ENCODE measurements at places on chromosomes 5 and 9.
A peak's percentile ranks its signal among the peaks of the same experiment; 100 is the strongest.

DNA sequence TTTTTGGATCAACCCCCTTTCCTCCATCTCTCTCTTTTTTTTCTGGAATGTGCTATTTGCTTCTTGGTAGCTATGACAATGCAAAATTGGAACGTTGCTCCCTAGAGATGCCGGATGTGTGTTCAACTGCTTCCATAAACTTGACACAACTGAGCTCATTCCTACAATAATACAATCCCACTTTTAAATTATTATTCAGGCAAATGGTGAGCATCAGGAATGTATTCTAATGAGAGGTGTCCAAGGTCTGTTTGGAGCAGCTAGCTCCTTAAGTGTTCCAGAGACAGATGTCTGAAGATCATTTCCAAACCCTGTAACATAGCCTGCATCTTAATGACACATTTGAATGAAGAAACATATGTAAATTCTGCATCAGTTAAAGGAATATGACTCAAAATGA lies 518.4 kb downstream of the TAF11L14 start:
- DNase-seq = no peak

- DNase-seq = no peak
These were observed 278.9 kb downstream of the GADD45G start for GRCh38 chr9:89883401-89884341.

DNA sequence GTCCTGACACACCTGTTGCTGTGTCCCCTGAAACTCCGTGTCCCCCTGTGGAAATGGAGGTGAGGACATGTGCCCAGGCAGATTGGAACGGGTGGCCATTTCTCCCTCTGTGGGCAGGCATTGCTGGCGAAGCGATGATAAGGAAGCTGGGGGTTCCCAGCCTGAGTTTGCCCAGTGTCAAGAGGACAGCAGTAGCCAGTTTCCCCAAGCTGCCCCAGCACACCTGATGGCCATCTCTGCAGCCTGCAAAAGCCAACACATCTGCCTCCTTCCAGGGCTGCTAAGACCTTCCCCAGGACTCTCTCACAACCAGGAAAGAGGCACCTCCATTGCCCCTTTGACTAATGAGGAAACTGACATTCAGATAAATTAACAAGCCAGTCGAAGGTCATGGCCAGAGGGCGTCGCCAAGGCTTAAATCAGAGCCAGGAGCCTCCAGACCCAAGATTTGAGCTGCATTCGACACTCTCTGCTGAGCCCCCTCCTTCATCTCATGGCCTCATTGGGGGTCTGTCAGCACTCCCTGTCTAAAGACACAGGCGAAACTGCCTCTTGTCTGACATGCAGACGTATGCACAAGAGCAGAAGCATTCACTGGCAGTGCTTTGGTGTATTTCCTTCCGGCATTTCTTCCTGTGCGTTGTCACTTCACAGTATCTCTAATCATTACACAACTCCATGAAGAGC lies 10.4 kb upstream of the WNK2 start:
- no peak for DNase-seq

DNA sequence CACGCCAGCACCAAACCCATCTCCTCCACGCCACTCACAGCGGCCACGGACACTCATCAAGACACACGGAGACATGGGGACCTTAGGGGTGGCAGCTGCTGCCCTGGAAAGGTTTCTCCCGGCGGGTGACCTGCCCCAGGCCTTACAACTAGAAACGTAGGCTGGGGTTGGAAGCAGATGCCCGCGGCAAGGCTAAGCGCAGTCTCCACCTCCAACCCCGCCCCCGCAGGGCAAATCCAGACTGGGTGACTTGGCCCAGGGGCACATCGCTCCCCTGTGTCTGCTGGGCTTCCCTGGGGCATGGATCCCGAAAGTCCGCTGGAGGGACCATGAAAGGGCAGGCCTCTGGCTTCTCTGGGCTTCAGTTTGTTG lies 12.0 kb upstream of the ASS1 start:
- no peak for DNase-seq

- no peak for DNase-seq
These were observed 138.8 kb upstream of the POC5 start for GRCh38 chr5:75856056-75856455.

- DNase-seq = no peak
These were observed 71.8 kb upstream of the CLINT1 start for GRCh38 chr5:157930710-157931109.

DNA sequence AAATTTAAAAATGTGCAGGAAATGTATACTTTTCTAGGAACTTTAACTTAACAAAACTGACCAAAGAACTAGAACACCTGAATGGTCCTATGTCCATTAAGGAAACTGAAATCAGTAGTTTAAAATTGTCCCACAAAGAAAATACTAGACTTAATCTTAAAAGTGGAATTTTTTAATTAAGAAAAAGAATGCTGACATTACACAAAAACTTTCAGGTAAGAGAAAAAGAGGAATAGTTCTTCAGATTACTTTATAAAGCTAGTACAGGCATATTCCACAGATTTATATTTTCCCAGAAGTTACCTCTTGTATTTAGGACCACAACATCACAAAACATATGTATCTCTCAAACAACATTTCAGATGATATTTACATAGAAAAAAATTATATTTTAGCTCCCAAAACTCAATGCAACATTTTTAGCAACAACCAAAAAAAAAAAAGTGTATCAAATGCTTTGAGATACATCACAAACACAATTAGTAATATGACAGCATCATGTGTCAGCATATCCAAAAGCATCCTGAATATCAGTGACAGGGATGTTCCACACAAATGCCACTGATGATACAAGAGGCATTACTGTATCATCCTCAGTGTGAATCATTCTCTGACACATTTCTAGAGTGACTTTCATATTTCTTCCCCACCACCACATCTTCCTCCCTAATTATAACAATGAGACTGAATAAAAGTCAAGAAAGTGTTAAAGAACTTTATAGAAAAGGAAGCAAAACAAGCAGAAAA lies 264.0 kb downstream of the EPB41L4A start:
- no peak for DNase-seq

- no peak for DNase-seq
These were observed 67.8 kb downstream of the NIPSNAP3B start for GRCh38 chr9:104831681-104832080.

DNA sequence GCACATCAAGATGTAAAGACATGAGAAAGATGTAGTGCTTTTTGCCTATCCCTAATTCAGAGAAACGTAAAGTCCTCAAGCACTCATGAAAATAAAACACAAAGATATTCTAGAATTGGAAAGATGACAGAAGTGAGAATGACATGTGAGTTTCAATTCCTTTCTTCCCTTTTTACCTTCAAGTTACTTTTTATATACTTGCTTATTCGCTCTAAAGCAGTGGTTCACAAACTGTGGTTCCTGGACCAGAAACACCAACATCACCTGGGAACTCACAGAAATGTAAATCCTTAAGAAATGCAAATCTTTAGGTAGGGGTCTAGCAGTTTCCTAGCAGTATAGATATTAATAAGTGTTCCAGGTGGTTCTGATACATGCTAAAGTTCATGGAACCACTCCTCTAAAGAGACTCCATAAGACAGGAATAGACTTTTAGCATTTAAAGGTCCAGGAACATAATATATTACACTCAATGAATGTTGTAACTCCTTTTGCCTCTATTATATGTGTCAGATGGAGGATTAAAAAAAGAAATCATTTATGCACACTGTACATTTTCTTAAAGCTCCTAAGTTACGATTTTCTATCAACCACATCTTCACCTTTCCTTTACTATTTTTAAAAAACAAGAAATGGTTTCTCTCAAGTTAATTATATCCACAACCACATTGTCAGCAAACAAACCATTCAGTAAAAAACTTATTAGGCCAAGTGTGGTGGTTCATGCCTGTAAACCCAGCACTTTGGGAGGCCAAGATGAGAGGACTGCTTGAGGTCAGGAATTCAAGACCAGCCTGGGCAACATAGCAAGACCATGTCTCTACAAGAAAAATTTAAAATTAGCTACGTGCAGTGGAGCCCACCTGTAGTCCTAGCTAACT lies 39.9 kb downstream of the ERP44 start:
- no peak for DNase-seq

DNA sequence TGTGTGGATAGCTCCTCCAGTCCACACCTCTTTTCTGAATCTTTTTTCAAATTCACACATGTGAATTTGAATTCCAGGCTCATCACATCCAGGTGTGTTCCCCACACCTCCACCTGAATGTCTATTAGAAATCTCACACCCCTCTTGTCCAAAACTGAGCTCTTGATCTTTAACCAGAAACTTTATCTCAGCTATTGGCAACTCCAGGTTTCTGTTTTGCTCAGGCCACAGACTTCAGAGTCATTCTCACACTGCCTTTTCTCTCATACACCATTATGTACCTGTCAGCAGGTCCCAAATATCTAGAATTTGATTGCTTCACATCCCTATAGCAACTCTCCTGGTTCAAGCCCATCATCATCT lies 11.6 kb downstream of the NIPSNAP3B start:
- DNase-seq = no peak

DNA sequence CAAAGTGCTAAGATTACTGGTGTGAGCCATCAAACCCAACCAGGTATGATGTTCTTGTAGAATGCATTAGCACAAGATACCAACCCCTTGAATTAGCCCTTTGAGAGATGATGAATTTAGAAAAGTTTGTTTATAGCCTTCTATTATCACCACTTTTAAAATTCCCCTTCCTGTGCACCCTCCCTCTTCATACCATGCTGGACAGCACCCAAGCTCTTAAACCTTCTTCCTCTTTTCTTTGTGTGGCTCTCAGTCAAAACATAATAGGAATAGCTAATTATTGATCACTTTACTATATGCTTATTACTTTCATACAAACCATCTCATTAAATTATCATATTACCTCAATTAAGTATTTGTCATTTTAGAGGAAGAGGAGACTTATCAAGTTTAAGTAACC lies 87.6 kb upstream of the TMED7 start:
- DNase-seq = no peak

DNA sequence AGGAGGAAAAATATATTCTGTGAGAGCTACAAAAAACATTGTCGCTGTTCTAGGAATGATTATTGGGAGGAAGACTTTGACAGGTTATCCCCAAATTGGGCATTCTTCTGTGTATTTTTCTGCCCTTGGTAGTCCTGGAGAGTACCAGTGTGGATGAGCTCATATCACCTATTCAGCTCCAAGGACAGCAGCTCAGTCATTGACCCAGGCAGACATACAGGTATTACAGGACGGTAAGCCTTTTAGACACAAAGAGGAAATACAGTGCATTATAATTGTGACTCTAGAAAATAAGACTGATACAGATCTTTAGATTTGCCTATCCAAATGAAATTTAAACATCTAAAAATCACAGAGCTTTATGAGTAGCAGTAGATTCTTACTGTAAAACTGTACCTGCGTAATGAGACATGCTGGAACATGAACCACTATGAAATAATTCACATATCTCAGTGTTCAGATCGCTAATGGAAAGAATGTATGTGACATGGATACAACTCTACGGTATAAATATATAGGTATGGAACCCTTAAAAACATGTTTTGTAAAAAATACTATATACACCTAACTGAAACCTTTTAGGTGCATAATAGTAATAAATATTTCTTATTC lies 56.0 kb downstream of the PLK2 start:
- no peak for DNase-seq

- DNase-seq = no peak
These were observed 343.4 kb downstream of the ARHGEF28 start for GRCh38 chr5:73969195-73970036.

DNA sequence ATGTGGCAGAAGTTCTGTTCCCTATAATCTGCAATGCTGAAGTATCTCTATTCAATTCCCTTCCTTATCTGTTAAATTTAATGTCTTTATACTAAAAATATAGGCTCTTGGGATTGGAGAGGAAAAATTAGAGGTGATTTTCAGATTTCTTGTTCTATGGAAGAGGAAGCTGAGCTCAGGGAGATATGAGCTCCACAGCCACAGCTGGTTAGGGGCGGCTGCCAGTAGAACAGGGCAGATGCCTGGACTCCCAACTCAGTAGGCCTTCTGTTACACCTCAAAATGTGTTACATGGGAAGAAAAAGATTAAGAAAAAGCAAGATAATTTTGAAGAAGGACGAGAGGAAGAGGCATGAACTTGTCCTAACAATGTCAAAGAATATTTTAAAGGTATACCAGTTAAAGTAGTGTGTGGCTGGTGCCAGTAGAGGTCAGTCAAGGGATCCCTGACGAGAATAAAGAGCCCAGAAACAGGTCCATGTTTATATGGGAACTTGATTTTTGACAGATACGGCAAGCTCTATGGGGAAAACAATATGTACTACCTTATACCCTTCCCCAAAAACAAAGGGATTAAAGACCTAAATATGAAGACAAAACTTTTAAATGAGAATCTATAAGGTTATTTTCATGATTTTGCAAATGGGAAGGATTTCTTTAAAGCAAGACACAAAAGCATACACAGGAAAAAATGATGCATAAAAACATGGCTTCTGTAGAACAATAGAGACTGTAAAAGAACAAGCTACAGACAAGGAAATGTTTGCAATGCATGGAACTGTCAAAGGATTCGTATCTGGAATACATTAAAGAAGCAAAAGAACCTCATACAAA lies 28.7 kb downstream of the DNAJC21 start:
- DNase-seq = no peak

DNA sequence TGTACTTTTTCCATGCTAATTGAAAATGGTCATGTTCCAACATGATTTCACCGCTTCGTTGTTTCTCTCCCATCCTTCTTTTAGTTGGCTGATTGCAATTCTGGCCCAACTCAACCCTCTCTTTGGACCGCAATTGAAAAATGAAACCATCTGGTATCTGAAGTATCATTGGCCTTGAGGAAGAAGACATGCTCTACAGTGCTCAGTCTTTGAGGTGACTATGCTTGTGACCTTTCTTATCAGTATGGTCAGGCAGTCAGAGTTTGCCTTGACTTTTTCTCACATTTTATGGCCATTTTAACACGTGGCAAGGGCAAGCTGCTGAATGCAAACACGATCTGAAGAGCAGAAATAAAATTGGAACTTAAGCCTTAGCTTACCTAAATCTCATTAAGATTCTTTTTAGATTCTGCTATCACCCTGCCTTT lies 36.0 kb upstream of the CREBRF start:
- DNase-seq = no peak

DNA sequence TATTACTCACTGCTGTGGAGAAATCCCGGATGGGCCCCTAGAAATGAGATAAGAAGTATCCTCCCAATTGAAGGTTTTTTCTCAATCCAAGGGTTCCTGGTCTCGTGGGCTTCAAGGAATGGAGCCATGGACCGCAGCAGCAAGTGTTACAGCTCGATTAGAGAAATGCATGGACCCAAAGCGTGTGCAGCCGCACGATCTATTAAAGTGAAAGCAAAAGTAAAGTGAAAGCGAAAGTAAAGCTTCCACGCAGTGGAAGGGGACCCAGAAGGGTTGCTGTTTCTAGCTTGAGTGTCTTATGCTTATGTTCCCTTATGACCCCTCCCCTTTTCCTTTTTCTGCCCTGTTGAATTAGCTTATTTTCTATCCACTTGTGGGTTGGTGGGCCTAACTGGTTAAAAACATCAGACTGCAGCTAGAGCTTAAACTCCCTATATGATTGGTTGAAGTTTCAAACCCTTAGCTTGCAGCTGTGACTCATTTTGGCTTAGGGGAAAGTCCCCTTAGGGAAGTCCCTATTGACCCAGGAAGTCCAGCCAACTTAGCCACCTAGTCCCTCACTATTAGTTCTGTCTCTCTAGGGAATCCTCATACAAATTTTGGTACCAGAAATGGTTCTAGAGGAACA lies 1111.8 kb downstream of the TAF11L14 start:
- DNase-seq = peak; percentile 32

Measured in activated naive CD8-positive, alpha-beta T cell treated with anti-CD3 and anti-CD28 coated beads, Interleukin-2, amount 50 U/mL, for 24 hours (primary cell).